ENCODE measurements at places on chromosomes 12 and 14. TPM values are rescaled to one million over a fixed set of nuclear protein-coding genes. Genes with fewer than 3 reads are reported as not detected.

The FIGNL2 gene
- 1.0 TPM for total RNA-seq

The DBX2 gene
- 0.19 TPM for total RNA-seq

The KRT83 gene
- not detected for total RNA-seq

The EMP1 gene
- total RNA-seq, result 594 TPM

The AKAP5 gene
- 2.8 TPM for total RNA-seq

The CAPZA3 gene
- not detected for total RNA-seq

The CCDC60 gene
- total RNA-seq, result not detected

The TPPP2 gene
- total RNA-seq, result not detected

The NID2 gene
- total RNA-seq, result 22.1 TPM

- no peak overlapping the region for H3K4me3 ChIP-seq
- H3K4me1 ChIP-seq, result no peaks in the 10 kb centered on the region
- no peak for DNase-seq
- H3K36me3 ChIP-seq, result no peaks in the 10 kb centered on the region
- no peaks in the 10 kb centered on the region for H3K27me3 ChIP-seq
Observed at GRCh38 chr14:71905031-71905430, 27.2 kb upstream of the RGS6 start.

- H3K27me3 ChIP-seq, result no peaks in the 10 kb centered on the region
- no peak overlapping the region for H3K4me3 ChIP-seq
- no peak overlapping the region for H3K27ac ChIP-seq
- DNase-seq, result no peak
- no peaks in the 10 kb centered on the region for H3K36me3 ChIP-seq
Observed at GRCh38 chr12:62481843-62482540, 15.4 kb downstream of the MON2 start.

DNA sequence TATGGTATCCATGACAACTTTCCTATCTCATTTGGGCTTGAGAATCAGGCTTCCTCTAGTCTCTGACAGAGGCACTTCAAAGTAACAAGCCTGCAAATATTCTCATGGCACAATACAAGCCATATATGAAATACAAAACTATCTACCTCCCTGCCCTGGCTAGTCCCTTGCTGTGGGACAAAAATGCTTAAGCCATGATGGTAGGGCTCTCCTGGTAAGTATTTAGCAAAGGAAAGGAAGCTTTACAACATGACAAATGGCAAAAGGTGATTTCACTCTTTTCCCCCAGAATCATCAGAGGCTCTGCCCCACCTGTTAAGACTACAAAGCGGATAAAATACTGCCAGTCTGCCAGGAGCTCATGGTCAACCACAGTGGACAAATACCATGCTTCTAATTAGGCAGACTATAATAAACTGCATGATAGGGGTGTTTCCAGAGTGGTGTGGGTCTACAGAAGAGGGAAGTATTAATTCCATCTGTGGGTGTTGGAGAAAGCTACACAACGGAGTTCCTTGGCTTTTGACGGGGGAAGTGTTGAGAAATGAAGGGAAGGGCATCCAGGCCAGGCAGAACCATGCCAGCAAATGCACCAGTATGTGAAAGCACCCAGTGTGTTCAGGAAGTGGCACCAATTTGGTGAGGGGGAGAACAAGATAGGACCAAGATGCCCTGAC lies 92.9 kb downstream of the SPTSSA start:
- H3K4me3 ChIP-seq, result no peak overlapping the region
- no peaks in the 10 kb centered on the region for H3K27me3 ChIP-seq
- no peak for DNase-seq
- no peak overlapping the region for H3K27ac ChIP-seq

- H3K27ac ChIP-seq, result peak overlapping the region; percentile 29
- DNase-seq, result no peak
- no peaks in the 10 kb centered on the region for H3K27me3 ChIP-seq
- no peaks in the 10 kb centered on the region for H3K36me3 ChIP-seq
- H3K4me1 ChIP-seq, result peaks cover 8% of the 10 kb centered on the region
Observed at GRCh38 chr12:57130941-57131340, 2.7 kb downstream of the LRP1 start.

- no peak for DNase-seq
- no peaks in the 10 kb centered on the region for H3K27me3 ChIP-seq
- H3K27ac ChIP-seq, result no peak overlapping the region
- no peaks in the 10 kb centered on the region for H3K4me1 ChIP-seq
- no peaks in the 10 kb centered on the region for H3K36me3 ChIP-seq
Observed at GRCh38 chr12:109600481-109600880, 26.9 kb downstream of the MVK start.

DNA sequence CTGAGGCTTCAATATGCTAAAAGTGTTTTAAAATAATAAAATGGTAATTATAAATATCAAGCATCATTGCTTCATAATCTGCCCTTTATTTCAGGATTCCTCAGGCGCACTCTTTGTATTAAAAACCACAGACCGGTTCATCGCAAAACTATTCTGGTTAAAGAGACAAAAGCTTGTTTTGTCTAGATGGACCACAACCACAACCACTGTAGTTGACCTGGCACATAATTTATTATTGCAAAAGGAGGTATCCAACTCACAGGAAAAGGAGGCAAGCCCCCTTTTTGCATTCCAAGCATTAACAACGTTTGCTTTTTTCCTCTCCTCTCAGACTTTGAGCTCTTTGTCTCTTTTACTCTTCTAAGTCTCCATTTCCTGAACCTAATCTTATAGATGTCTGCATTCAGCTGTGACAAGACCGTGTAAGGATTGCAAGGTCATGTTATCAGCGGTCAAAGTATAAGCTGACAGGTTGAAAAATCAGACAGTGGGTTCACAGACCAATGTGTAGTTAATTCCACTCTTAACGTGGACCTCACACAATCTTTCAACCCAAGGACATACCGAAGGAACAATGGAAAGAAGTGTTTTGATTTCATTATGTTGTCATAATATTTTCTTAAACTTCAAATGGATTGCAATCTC lies 1057.6 kb downstream of the GALC start:
- no peaks in the 10 kb centered on the region for H3K27me3 ChIP-seq
- DNase-seq, result no peak
- H3K27ac ChIP-seq, result no peak overlapping the region
- H3K4me1 ChIP-seq, result no peaks in the 10 kb centered on the region
- H3K4me3 ChIP-seq, result no peak overlapping the region

- no peaks in the 10 kb centered on the region for H3K27me3 ChIP-seq
- no peak overlapping the region for H3K27ac ChIP-seq
- DNase-seq, result no peak
Observed at GRCh38 chr12:65081496-65081895, 39.6 kb downstream of the WIF1 start.

- H3K27ac ChIP-seq, result no peak overlapping the region
- H3K4me3 ChIP-seq, result no peak overlapping the region
- no peaks in the 10 kb centered on the region for H3K36me3 ChIP-seq
- no peaks in the 10 kb centered on the region for H3K27me3 ChIP-seq
- DNase-seq, result no peak
Observed at GRCh38 chr14:88422047-88422446, 36.6 kb downstream of the SPATA7 start.

- H3K27me3 ChIP-seq, result no peaks in the 10 kb centered on the region
- no peak for DNase-seq
- no peaks in the 10 kb centered on the region for H3K36me3 ChIP-seq
- no peak overlapping the region for H3K27ac ChIP-seq
- H3K4me3 ChIP-seq, result no peak overlapping the region
- H3K4me1 ChIP-seq, result no peaks in the 10 kb centered on the region
Observed at GRCh38 chr14:99478128-99478527, 2.5 kb downstream of the SETD3 start.

GRCh38 chr12:111330800-111331752 lies 37.8 kb downstream of the PHETA1 start:
- no peaks in the 10 kb centered on the region for H3K27me3 ChIP-seq
- no peak for DNase-seq
- H3K4me1 ChIP-seq, result no peaks in the 10 kb centered on the region
- no peak overlapping the region for H3K27ac ChIP-seq

- no peak for DNase-seq
- H3K27me3 ChIP-seq, result no peaks in the 10 kb centered on the region
- H3K4me1 ChIP-seq, result no peaks in the 10 kb centered on the region
- no peak overlapping the region for H3K27ac ChIP-seq
Observed at GRCh38 chr12:74286254-74286653, 251.4 kb upstream of the ATXN7L3B start.

GRCh38 chr12:127911291-127911690 lies 355.7 kb upstream of the TMEM132C start:
- DNase-seq, result no peak
- H3K4me3 ChIP-seq, result no peak overlapping the region
- H3K4me1 ChIP-seq, result no peaks in the 10 kb centered on the region
- no peak overlapping the region for H3K27ac ChIP-seq
- H3K36me3 ChIP-seq, result no peaks in the 10 kb centered on the region

GRCh38 chr14:92645841-92646478 lies 102.5 kb downstream of the LGMN start:
- H3K4me3 ChIP-seq, result no peak overlapping the region
- peak overlapping the region; percentile 12 for H3K27ac ChIP-seq
- no peaks in the 10 kb centered on the region for H3K36me3 ChIP-seq
- H3K4me1 ChIP-seq, result peaks cover 9% of the 10 kb centered on the region
- DNase-seq, result no peak
- H3K27me3 ChIP-seq, result no peaks in the 10 kb centered on the region

GRCh38 chr12:31205054-31205453 lies 120.9 kb downstream of the SINHCAF start:
- H3K4me1 ChIP-seq, result no peaks in the 10 kb centered on the region
- H3K4me3 ChIP-seq, result no peak overlapping the region
- H3K27me3 ChIP-seq, result no peaks in the 10 kb centered on the region
- no peak overlapping the region for H3K27ac ChIP-seq
- no peak for DNase-seq

- H3K4me1 ChIP-seq, result no peaks in the 10 kb centered on the region
- H3K27me3 ChIP-seq, result no peaks in the 10 kb centered on the region
- no peak for DNase-seq
- H3K27ac ChIP-seq, result no peak overlapping the region
Observed at GRCh38 chr14:58098507-58098906, 53.5 kb downstream of the ARMH4 start.

GRCh38 chr12:54356228-54356627 lies 8.1 kb downstream of the GPR84 start:
- no peaks in the 10 kb centered on the region for H3K4me1 ChIP-seq
- H3K36me3 ChIP-seq, result no peaks in the 10 kb centered on the region
- no peaks in the 10 kb centered on the region for H3K27me3 ChIP-seq
- no peak overlapping the region for H3K27ac ChIP-seq
- DNase-seq, result no peak
